ENCODE measurements at places on chromosomes 1 and 21. TPM values are rescaled to one million over a fixed set of nuclear protein-coding genes. Genes with fewer than 3 reads are reported as not detected.

Gene CR1L
- not detected for total RNA-seq

Gene C1QB
- total RNA-seq: 330 TPM

Gene NECTIN4
- total RNA-seq: not detected

Gene FOXO6
- total RNA-seq: 0.54 TPM

Gene MOB3C
- total RNA-seq: 2.6 TPM

Gene CACNA1E
- 0.06 TPM for total RNA-seq

Gene ANKRD45
- total RNA-seq: not detected

Gene NHLH1
- 0.12 TPM for total RNA-seq

Gene RHBDL2
- total RNA-seq: not detected

Gene MR1
- 7.9 TPM for total RNA-seq

Gene OR2T29
- total RNA-seq: not detected

Gene XCL1
- not detected for total RNA-seq

Gene DCST1
- total RNA-seq: not detected

Gene SLAMF6
- total RNA-seq: 0.68 TPM

Gene CHI3L2
- total RNA-seq: 0.19 TPM

Gene OR6K3
- not detected for total RNA-seq

Gene UTS2
- not detected for total RNA-seq

Gene COL9A2
- 0.48 TPM for total RNA-seq

Gene TMEM59
- total RNA-seq: 279 TPM

Gene SPRR1A
- total RNA-seq: not detected

Gene CELA3A
- total RNA-seq: not detected

Gene GCSAML
- 0.24 TPM for total RNA-seq

Gene CLK2
- total RNA-seq: 29.2 TPM

Gene CDC7
- total RNA-seq: 0.24 TPM

Gene TRMT1L
- total RNA-seq: 9.8 TPM

Gene KIF26B
- 0.55 TPM for total RNA-seq

Gene AADACL4
- not detected for total RNA-seq

Gene DIRAS3
- 2.5 TPM for total RNA-seq

Gene BTBD8
- total RNA-seq: 1.9 TPM

Gene GJA8
- total RNA-seq: not detected

Gene FLAD1
- 33.1 TPM for total RNA-seq

Data from right lobe of liver (tissue), 6 donors.